ENCODE measurements at places on chromosomes 16 and 17.

DNA sequence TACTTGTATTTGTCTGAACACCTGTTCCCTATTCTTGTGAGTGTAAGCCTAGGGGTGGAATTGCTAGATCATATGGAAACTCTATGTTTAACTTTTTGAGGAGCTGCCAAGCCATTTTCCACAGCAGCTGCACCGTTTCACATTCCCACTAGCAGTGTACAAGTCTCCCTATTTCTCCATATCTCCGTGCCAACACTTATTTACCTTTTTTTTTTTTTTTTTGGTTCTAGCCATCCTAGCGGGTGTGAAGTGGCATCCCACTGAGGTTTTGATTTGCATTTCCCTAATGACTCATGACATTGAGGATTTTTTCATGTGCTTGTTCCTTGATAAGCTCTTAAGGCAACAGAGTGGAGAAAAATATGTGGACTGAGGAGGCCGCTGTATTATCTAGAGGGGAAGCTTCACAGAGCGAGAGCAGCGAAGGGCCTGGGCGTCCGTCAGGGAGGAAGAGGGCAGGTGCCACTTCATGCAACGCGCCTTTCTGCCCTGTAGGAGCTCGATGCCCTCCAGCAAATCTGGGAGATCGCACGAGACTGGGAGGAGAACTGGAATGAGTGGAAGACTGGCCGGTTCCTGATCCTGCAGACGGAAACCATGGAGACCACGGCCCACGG is 50.0 kb downstream of the DNAH2 start:
- DNase-seq, result no peak

DNA sequence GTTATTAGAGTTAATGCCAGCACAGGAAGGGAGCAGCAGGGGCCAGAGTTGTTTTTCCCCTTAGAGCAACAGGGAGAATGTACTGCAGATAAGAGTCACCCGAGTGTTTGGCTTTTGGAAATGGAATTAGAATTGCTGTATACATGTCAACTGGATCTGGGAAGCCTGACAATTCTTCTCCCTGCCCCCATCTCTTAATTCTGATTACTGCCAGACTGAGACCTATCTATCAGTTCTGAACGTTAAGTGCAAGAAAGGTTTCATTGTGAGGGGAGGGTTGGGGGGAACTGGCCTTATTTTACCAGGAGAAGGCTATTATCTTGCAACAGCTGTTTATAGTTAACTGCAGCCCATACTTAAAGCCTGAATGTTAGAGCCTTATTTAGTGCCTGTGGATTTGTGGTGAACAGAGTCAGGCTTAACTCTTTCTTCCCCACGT is 424.5 kb upstream of the CDH11 start:
- DNase-seq, result no peak

- DNase-seq, result no peak
Measured at GRCh38 chr16:69762814-69763598, 874 bp downstream of the WWP2 start.

GRCh38 chr17:55314784-55315491 is 50.2 kb downstream of the HLF start:
- DNase-seq, result no peak

DNA sequence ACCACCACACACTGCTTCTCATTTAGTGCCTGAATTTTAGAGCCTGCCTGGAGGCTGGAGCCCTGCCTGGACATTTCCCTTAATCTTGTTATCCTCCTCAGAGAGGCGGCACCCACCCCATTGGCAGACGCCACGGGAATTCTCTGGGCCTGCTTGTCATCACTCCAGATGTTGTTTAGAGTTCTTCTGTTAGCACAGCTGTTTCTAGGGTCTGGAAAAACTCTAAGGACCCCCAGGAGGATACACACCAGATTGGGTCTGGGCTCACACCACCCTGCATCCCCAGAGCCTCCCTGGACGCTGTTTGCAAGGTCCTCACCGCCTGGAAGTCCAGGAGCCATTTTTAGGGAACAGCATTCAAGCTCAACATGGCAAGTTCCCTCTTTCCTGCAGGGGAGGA is 565 bp upstream of the XAF1 start:
- DNase-seq, result no peak

DNA sequence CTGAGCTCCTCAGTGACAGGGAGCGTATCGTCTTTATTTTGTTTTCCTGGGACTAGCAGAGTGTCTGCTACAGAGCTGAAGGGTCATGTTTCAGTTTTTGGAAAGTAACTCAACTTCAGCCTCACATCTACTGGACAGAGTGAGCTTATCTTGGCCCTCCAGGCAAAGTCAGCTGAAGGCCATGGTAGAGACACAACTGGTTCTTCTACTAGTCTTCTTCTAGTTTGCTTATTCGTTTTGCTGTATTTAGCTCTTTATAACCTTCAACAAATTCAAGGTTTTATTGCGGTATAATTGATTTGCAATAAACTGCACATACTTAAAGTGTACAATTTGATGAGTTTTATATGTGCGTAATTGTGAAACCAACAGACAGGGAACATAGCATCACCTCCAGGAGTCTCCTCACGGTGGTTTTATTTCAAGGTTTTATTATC is 6.1 kb upstream of the PRKCA start:
- no peak for DNase-seq

- peak; percentile 21 for DNase-seq
Measured at GRCh38 chr17:65589321-65589720, 27.9 kb upstream of the AXIN2 start.

- no peak for DNase-seq
Measured at GRCh38 chr17:74512036-74512435, 19.2 kb downstream of the CD300LB start.

- DNase-seq, result peak; percentile 98
Measured at GRCh38 chr17:81394921-81395599, at the start of gene BAHCC1. Gene BAHCC1, plus strand, starts transcription at chr17:81395457. Its CDS starts 4,283 bp downstream, at chr17:81399740.

GRCh38 chr16:26382586-26382985 is 684.1 kb upstream of the C16orf82 start:
- DNase-seq, result no peak

- no peak for DNase-seq
Measured at GRCh38 chr17:76487451-76488192, 13.6 kb downstream of the RHBDF2 start.

DNA sequence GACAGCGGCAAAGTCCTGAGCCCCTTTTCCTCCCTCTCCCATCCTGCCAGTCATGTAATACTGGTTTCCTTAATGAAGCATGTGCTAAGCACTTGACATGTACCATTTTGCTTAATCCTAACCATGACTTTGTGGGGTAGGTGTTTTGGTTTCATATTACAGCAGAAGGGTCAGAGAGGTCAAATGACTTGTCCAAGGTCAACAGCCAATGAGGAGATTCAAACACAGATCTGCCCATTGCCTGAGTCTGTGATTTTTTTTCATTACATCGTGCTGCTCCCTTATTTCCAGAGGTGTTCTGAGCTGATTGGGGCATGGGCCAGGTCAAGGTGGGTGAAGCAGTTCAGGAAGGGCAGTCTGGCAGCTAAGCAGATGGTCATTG is 17.6 kb upstream of the PHF12 start:
- no peak for DNase-seq

GRCh38 chr17:62804025-62804424 is 4.1 kb downstream of the MARCHF10 start:
- DNase-seq, result no peak

- DNase-seq, result no peak
Measured at GRCh38 chr17:57629470-57629869, 115.6 kb downstream of the CCDC182 start.

DNA sequence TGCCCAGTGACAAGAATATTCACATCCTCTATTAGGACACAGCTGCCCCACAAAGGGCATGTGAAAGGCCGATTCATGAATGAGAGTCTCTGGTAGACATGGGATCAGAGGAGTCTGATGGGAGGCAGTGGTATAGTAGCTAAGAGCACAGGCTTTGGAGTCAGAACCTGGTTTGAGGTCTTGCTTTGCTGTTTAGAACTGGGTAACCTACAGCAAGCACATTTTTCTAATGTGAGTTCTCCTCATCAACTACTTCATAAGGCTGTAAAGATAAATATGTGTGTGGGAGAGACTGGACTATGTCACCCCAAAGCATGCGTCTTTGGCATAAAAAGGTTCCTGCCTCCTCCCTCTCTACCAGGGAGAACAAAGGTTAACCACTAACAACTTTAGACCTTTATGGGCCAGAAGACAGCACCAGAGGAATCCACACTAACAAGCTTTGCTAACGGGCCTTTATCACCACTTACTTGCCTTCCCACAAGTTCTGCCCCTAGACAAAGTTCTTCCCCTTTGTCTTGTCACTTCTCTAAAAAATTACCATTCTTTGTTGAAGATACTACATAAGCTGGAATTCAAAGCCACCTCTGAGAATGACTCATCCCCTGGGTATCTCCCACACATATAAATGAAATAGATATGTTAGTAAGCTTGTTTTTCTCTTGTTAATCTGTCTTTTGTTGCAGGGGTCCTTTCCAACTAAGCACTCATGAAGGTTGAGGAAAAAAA is 21.1 kb downstream of the CDR2 start:
- DNase-seq, result no peak

DNA sequence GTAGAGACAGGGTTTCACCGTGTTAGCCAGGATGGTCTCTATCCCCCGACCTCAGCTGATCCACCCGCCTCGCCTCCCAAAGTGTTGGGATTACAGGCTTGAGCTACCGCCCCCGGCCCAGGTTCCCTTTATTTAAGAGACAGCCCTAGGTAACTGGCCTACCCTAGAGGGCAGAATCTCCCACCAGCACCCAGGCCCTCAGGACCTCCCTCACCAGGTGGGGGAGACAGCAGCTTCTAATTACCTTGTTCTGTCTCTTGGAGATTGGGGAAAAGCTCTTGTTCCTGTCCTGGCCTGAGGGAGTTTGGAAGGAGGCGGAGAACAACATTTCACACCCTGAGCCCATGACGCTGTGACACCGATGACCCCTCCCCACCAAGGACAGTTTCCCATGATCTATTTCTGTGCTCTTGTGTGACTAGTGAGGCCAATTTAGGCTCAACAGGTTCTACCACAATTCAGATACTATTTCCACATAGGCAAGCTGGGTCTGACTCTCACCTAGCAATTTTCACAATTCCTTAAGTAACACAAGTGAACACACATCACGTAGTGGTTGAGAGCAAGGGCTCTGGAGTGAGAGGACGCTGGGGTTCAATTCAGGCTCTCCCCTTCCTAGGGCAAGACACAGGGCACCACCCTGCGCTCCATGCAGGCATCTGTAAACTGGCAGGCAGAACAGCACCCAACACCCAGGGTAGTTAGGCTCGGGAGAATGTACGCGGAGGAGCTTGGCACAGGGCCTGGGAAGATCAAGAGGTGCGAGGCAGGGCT is 20.4 kb downstream of the HDAC5 start:
- no peak for DNase-seq

GRCh38 chr17:4859816-4860625 is 26.9 kb downstream of the MINK1 start:
- DNase-seq, result no peak

DNA sequence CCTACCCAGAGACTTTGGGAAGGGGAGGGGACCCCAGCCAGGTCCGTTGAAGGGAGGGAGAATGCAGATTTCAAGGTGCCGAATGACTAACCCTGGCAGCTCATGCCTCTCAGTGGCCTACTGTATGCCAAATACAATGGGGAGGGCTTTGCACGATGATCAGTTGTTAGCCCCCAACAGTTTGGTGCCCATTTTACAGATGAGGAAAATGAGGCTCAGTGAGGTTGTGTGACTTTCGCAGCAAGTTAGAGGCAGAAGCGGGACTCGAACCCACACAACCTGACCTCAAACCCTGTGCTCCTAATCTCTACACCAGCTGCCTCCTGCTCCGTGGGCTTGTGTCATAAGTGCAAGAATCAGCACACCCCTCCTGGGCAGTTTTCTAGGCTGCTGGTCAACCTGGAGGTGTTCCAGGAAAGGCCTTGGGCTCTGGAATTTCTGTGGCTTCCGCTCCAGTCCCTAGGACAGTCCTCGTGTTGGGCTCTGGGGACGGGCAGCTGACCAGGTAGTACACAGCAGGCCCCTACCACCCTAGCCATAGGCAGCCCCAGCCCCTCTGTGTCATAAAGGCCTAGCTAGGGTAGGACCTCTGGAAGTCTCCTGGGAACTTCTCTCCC is 11.9 kb upstream of the NAGPA start:
- DNase-seq, result no peak

GRCh38 chr16:68850481-68850880 is 7.2 kb downstream of the TANGO6 start:
- DNase-seq, result no peak

DNA sequence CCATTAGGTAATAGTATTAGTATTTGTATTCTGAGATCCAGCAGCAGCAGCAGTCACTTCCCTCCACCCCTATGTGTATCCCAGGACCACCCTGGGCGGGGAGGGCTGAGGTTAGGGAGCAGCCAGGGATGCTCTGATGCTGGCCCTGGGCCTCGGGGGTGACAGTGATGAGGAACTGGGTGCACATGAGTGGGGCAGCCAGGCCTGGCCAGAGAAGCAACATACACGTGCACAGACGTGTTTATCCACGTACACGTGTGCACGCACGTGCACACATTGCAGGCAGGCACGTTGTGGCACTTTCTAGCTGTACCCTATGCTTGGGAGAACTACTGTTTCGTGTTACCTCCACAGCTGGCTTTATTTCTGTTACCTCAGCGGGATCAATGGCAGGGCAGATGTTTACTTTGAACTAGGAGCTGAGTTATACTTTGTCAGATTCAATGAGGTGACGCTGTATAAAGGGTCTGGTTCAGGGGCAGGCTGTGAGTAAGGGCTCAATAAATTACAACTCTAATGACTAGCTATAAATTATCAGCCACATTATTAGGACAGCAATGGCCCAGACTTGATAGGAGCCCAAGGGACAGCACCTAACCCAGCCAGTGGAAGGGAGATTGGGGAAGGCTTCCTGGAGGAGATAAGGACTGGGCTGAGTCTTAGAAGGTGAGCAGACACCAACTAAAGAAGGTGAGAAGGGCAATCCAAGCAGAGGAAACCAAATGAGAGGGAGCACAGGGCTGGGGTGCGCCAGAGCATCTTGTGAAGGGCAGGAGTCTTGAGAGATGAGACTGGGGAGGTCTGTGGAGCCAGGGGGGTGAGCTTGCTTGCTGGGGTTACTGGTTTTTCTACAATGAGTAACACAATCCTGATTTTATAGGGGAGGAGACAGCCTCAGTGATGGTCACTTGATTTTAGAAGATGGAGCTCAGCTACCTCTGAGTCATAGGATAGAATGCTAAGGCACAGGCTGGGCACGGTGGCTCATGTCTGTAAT is 22.4 kb upstream of the CA4 start:
- DNase-seq, result no peak

GRCh38 chr17:4038076-4038475 is 73.8 kb upstream of the ATP2A3 start:
- no peak for DNase-seq

GRCh38 chr17:56184650-56185049 is 31.4 kb downstream of the ANKFN1 start:
- no peak for DNase-seq

- DNase-seq, result peak; percentile 35
Measured at GRCh38 chr17:27879987-27880608, 13.1 kb downstream of the LYRM9 start.

GRCh38 chr16:88839745-88840599 is 16.8 kb downstream of the GALNS start:
- no peak for DNase-seq

DNA sequence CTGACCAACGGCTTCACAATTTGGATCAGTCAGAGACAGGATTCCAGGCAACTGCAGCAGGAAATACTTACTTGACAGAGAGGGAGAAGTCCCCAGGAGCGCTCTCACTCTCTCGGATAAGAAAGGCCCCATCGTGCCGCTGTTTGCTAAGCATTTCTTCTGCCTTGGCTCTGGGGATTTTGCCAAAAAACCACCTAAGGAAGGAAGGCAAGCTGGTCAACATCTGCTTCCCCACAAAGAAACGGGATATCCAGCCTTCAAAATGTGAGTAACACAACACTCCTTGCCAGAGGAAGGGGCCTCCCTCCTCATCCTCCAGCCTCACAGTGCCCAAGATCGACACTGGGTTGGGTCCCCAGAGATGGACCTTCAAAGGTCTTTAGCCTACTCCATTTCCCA is 36.6 kb upstream of the SLC25A19 start:
- DNase-seq, result peak; percentile 78

Measured in HFF-Myc (cell line).